Eye (tissue), 1 donor: ENCODE measurements at places on chromosomes 13 and 19.
A peak's percentile ranks its signal among the peaks of the same experiment; 100 is the strongest.

- DNase-seq = no peak
Measured at GRCh38 chr19:18183529-18183928, 9.5 kb upstream of the MPV17L2 start.

DNA sequence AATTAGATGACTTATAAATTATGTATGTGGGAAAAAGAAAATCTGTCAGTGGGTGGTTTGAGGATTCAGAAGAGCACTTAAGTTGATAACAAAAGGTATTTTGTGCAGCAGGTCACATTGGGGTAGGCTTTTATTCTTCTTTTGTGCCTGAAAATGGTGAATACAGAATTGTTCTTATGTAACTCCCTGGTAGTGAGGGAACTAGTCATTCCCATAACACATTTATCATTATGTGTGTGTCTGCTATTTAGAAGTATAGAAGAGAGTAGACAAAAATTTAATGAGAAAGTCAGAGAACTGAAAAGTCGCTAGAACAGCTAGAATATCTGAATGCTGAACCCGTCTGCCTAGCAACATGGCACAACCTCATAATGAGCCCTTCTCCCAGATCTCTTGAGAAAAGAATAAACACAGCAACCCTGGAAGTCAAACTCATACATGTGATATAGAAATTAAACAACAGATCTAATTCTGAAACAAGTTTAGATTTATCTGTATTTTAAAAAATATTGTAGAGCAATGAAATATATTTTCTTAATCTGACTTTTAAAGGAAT is 111.8 kb upstream of the EDNRB start:
- DNase-seq = peak; percentile 13

DNA sequence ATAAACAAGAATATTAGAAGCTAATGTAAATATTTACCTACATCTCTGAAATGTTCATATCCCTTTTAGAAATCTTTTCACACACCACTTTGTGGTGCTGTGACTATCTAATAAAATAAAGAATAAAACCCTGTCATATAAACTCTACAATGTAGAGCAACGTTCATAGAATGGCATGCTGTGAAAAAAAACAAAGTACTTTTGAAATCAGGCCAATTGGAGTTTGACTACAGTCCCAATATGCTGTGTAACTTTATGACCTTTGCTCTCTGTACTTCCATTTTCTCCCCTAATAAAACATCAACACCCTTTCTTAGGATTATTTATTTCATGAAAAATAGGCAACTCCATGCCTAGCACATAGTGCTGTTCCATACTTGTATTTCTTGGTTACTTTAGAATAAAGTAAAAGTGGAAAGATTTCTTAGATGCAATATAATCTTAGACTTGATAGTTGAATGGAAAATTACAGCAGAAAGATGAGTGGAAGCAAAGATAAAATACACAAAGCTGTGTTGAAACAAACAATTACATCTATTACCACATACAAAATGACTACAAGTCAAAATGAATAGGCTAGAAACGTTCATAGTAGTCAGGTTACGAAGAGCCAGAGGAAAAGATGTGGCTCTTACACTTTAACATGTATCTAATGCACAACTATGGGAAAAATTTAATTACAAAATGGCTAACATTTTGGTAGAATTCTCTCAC is 613.2 kb upstream of the SLITRK5 start:
- no peak for DNase-seq

GRCh38 chr13:98450539-98451111 is 126.3 kb downstream of the STK24 start:
- DNase-seq = no peak

DNA sequence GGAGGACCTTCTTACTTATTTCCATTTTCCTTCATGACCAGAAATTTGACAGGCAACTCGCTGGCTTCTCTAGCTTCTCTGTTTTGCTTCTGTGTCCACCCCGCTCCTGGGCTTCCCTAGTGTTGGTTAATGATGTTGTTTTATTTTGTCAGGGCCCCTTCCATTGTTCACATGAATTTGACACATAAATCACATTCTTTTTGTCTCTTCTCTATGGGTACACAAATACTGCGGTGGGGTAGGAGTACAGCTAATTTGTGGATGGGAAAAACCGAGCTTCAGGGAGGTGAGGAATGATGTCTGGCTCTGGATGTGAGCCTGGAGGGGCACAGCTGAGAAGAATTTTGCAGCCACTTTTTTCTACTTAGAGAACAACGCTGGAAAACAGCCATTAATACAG is 199.8 kb downstream of the DNAJC15 start:
- DNase-seq = no peak

DNA sequence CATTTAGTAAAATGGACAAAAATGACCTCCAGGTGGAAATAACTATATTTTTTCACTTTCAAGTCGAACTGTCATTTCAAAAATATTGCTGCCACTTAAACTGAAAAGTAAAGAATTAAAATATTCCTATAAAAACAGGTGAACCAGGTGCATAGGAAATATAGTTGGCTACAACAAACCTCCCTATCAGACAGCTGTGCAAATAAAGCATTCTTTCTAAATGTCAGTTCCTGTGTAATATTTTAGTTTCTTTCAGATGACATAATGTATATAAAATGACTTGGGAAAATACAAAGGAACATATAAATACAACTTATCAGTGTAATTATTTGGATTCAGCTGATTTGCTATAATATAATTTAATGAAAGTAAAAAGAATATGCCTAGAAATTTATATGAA is 403.5 kb upstream of the GPC6 start:
- DNase-seq = no peak

GRCh38 chr13:78247362-78247761 is 328.7 kb upstream of the EDNRB start:
- DNase-seq = no peak

GRCh38 chr19:14689598-14690503 is at the start of gene ZNF333:
ZNF333 (plus strand) TSS chr19:14690048; CDS start chr19:14693492, 3,444 bp downstream.
- DNase-seq = peak; percentile 97

- no peak for DNase-seq
Measured at GRCh38 chr19:16525751-16526481, 16.3 kb downstream of the CHERP start.

- peak; percentile 38 for DNase-seq
Measured at GRCh38 chr19:4722671-4723594, 709 bp downstream of the DPP9 start.

- peak; percentile 18 for DNase-seq
Measured at GRCh38 chr13:105972811-105973590, 562.5 kb downstream of the EFNB2 start.

DNA sequence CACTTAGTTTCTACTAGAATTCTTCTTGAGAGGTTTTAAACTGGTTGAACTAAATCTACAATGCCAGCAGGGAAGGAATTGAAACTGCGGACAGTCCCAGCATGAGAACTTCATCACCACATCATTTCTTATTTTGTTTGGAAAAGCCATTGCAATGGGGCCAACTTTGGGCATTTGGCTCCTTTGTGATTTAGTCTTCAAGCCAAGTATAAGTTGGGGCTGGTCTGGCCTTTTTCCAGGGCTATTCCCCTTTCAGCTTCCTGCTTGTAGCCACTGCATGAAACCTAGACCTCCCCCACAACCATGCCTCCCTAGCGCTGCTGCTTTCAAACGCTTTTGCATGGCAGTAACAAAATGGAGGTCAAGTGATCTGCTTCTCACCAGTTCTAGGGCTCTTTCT is 142.3 kb downstream of the RGCC start:
- no peak for DNase-seq

DNA sequence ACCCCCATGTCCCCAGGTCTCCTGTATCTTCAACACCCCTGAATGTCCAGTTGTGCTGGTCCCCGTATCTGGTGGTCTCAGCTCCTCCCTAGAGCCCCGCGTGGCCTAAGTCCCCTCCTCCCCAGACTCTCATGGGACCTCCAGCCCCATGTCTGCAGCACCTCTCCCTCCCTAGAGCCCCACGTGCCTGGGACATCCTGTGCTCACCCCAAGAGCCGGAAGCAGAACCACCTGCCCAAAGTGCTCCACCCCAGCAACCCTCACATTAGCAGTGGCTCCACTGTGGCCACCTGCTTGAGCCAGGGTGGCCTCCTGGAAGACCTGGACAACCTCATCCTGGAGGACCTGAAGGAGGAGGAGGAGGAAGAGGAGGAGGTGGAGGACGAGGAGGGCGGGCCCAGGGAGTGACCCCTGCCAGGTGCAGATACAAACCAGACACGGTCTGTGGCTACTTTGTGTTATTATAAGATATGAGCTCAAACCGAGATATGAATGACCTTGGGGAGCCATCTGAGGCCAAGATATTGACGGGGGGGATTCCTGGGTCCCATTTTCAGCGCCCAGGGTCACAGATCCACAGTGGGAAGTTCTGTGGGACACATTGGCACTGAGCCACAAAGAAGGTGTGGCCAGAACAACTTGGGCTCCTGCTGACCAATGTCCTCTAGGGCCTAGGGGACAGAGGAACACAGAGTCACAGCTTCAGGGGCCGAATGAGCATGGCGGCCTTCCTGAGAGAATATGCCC is 6.0 kb downstream of the SHFL start:
- DNase-seq = no peak

DNA sequence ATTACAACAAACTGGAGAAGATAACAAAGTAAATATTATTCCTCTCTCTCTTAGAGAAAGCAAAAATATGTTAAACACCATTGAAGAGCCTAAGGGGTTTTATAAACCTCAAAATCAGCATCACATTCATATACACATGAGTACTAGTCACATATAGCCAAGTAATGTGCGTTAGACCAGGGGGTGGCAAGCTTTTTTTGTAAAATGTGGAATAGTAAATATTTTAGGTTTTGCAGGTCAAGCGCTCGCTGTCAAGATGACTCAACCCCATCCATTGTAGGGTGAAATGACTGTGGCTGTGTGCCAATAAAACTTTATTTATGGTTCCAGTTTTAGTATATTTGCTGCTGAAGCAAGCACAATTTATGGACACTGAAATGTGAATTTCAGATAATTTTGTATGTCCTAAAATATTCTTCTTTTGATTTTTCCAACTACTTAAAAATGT is 21.7 kb downstream of the RFX2 start:
- no peak for DNase-seq

GRCh38 chr13:27953676-27954405 is 15.3 kb downstream of the CDX2 start:
- DNase-seq = peak; percentile 93
